ENCODE measurements at places on chromosomes 4 and X.

DNA sequence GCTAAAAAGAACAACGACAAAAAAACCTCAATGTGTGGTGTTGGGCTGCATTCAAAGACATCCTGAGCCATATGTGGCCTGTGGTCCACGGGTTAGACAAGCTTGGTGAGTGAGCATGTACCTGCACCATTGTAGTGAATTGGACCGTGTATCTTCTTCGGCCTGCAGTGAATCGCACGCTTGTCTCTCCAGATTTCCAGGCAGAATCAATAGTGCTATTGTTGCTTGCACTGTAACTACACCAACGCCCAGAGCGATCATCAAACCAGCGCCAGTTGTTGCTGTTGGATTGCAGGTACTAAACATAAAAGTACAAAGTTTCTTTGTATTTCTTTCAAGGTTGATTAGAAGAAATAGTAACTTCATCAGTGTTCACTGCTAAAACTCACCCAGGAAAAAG, 101.6 kb downstream of the HUWE1 start:
- no peak for DNase-seq

GRCh38 chrX:40423299-40423698, 157.5 kb upstream of the ATP6AP2 start:
- no peak for DNase-seq

- DNase-seq = no peak
These were observed 12.3 kb downstream of the PYURF start for GRCh38 chr4:88511236-88511635.

GRCh38 chr4:152000518-152000917, 239.7 kb upstream of the GATB start:
- no peak for DNase-seq

- DNase-seq = no peak
These were observed 366.2 kb upstream of the PITX2 start for GRCh38 chr4:110989125-110989524.

Data from AML-193 (cell line).